Amniotic stem cell (primary cell): ENCODE measurements at places on chromosomes 16 and 17.

DNA sequence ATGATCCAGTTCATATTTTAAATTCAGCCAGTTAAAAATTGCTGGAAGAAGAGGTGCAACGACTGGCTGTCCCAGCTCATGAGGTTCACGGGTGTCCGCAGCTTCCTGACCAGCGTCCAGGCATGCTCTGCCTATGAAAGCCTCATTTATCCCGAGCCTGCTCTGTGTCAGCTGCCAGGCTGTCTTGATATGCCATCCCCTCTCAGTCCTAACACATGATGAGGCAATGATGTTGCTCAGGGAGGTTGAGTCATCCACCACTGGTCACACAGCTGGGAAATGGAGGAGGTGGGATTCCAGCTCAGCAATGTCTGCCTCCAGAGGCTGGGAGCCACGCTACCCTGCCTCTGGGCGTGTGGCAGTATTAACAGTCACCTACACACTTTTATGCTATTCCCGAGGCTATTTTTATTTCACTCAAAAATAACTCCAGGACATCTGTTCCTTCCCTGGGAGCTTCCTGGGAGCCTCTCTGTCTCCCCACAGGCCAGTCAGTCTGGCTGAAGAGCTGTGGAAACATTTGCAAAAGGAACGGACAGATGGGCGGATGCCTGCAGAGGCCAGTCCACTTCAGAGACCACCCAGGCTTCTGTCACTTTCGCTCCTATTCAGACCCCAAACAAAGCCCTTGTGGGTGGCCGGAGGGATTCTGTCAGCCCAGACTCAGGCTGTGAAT, 22.5 kb downstream of the RAB11FIP4 start:
- no peak for DNase-seq

DNA sequence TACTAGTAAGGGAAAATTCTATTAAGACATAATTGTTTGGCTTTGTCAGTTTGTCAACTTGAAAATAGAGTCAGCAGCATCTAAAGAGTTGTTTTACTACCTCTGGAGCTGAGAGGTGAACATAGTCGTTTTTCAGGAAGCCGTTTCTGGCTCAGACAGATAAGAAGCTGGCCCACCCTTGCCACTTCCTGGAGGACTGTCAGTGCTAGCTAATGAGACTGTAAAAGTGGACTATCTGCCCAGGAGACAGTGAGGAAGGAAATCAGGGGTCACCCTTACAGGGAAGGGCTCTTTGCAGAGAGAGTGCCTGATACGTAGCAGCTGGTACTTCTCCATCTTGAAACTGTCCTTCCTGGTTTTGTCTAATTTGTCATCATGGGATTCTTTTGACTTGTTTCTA, 328.7 kb downstream of the WWOX start:
- DNase-seq, result no peak

GRCh38 chr16:86033016-86033474, 134.1 kb downstream of the IRF8 start:
- no peak for DNase-seq

DNA sequence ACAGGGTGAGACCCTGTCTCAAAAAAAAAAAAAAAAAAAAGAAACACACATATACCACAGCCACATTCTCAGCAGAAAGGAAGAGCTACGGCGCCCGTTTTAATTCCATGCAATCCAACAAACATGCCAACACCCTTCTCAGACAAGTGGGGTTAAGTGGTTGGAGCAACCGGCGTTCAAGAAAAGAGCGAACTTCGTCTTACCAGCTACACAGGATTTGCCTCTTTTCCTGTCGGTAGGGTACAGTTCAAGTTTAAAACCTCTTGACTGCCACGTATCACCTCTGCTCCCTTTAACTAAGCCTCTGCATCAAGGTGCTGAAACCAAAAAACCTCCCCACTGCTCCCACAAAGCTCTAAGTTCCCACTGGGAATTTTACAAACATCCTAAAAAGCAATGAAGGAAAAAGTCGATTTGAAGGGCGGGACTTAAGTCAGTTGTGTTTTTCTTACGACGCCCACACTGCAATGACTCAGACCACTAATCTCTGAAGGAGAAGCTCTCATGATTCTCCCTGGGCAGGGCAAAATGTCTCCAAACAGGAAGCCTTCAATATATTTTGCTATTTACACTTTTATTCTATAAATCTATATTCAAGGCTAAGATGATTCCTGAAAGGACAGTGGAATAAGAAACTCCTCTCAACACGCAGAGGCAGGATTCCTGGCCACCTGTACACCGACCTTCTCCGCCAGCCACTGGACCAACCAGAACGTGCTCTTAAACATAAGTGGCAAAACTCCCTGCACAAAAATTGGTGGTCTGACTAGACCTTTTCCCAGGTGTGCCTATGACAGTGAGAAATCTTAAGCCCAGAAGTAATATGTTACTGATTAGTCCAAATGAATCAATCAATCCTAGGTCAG, 18.8 kb downstream of the SRP68 start:
- peak; percentile 61 for DNase-seq

GRCh38 chr16:72094266-72094610, 591 bp downstream of the DHX38 start:
- no peak for DNase-seq

GRCh38 chr17:16974569-16975276, 2.8 kb upstream of the TNFRSF13B start:
- DNase-seq, result no peak

DNA sequence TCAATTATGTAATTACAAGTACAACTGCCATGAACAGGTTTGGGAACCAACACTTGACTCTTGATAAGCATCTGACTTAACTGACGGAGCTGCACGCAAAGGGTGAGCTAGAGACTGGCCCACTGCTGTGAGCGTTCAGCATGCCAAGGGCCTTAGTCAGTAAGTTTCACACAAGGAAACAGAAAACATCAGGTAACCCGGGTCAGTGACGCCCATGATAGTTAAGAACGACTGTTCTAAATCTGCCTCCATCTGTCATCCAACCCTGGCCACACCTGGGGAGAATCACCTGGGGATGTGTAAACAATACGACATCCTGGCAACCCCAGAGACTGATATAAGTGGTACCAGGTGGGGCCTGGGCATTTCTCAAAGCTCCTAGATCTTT, 12.3 kb downstream of the SMIM5 start:
- DNase-seq, result no peak

DNA sequence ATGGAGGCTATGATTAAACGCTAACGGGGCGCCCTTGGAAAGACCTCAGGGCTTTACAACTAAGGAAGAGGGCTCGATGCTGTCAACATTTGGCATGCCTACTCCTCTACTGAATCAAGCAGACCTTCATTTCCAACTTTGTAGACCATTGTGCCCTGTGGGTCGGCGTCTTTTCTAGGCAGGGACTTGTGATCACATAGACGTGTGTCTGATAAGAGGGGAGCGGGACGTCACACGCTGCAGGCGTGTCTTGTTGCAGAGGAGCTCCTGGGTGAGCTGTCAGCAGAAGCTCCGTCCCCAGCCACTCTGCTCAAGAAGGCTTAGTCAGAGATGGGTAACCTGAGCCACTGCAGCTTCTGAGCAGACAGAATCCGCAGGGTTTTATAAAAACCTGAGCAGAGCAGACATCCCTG, 2.8 kb downstream of the MAPK8IP3 start:
- DNase-seq, result no peak

DNA sequence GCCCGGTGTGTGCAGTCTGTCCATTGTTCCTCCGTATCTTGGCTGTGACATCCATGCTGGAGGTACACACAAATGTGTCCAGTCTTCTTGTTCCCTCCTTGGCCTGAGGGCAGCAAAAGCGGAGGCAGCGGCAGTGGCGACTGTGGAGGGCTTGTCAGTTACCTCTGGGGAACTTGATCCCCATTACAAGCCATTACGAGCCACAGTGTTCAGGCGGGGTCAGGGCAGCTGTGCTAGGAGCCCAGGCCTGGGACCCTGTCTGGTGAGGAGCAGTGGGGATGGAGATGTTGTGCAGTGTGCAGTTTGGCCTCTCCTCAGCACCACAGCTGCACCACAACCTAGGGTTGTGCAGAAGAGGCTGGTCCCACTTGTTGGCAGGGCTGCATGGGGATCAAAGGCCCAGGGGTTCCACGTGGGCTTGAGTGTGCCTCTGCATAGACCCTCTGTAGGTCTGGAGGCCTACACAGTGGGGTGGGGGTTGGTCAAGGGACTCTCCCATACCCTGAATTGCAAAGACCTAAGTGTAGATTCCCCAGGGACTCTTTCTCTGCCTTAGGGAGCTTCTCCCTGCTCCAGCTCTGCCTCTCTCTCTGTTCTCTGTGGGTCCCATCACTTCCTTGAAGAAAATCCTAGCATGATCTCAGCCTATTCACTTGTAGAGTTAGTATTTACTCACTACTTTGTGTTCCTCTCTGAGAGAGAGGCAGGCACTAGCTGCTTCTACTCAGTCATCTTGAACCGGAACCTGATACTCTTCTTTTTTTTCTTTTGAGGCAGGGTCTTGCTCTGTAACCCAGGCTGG, 58.8 kb downstream of the SLFN11 start:
- no peak for DNase-seq

DNA sequence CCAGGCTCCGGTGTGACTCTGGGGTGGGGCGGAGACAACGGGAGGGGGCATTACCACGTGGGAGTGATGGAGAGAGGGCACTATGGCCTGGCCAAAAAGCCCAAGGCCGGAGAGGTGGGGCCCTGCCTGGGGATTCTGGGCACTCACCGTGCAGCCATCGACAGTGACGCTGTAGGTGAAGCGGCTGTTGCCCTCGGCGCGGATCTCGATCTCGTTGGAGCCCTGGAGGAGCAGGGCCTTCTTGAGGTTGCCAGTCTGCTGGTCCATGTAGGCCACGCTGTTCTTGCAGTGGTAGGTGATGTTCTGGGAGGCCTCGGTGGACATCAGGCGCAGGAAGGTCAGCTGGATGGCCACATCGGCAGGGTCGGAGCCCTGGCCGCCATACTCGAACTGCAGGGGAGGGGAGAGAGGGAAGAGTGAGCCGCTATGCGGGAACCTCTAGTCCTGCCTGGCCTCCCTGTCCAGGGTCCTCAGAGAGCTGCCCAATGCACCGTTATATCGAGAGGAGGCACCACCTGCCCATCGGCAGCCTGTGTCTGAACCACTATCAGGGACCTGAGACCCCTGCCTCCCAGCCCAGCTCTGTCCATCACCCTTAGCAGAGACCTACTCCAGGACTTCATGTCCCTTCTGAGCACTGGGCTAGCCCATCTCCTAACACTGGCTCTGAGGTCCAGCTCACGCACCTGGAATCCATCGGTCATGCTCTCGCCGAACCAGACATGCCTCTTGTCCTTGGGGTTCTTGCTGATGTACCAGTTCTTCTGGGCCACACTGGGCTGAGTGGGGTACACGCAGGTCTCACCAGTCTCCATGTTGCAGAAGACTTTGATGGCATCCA, 15.6 kb downstream of the COL1A1 start:
- DNase-seq, result no peak

GRCh38 chr17:30219315-30219714, 16.2 kb downstream of the SLC6A4 start:
- DNase-seq, result no peak

GRCh38 chr17:81635973-81636504, 873 bp downstream of the NPLOC4 start:
- no peak for DNase-seq

- DNase-seq, result no peak
Measured at GRCh38 chr16:30918614-30919013, 4.8 kb upstream of the FBXL19 start.

DNA sequence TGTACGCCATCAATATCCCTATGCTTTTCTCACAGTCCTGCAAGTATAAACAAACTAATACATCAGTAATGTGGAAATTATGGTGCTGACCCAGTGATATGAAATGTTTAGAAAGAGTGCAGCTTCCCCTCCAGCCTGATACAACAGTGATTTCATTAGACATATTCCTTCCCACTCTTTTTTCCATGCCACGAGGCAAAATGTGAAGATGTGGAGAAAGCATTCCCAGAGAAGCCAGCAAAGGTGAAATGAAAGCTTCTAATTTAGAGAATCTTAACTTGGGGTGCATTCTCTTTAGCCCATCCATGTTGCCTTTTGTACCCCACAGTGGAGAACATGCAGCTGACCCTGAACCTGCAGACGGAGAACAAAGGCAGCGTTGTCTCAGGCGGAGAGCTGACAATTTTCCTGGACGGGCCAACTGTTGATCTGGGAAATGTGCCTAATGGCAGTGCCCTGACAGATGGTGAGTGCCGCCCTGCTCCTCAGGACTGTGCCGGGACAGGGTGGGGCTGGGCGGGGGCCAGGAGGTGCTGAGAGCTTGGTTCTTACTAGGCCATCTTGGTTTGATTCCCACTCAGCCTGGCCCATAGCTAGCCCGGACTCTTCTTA, 77.8 kb downstream of the WWP2 start:
- no peak for DNase-seq

GRCh38 chr16:71629278-71630016, 3.5 kb downstream of the MARVELD3 start:
- no peak for DNase-seq

DNA sequence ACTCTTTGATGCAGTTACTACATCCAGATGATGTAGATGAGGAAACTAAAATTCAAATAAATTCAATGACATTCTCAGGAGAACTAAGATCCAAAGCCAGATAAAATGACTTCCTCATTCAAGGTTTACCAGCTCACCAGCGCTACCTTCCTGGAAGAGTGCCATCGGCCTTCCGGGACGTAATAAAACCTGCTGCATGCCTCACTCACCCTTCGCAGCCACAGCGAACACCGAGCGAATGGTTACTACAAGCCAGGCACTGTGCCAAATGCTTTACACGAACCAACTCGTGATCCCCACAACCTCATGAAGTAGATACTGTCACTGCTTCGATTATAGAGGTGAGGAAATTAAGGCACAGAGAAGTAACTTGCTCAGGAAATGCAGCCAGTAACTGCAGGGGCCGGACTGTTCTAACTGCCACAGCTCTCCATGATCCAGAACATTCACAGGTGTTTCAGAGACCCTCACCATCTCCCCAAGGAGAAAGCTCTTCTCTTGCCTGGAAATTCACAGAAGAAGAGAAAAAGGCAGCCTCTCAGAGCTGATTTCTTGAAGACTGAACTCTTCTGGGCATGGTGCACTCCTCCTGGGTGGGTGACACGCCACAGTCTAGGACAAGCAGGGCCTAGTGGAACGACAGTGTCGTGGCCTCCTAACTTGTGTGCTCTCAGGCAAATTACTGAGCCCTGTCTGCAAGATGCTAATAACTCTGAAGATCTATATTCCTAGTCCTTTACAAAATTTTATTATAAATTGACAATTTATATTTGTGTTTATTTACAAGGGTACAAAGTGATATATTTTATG, 46.8 kb downstream of the HIC1 start:
- no peak for DNase-seq

DNA sequence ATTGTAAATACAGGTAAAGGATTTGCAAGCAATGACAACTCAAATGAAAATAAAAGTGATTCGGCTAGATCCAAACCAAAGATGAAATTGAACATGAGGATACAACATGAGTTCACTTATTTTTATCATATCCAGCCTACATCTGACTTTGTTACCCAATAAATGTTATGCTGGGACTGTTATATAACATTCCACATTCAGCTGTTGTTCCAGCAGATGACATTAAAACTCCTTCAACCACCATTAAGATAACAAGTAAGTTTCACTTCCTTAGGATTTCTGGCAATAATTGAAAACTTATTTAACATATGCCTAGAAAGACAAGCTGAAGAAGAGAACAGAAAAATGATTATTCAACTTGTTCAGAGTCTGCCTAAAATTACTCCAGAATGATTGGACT, 729.4 kb downstream of the CDH11 start:
- no peak for DNase-seq
